ENCODE measurements at places on chromosomes 6 and 20.

GRCh38 chr6:144897441-144897921 lies 612.3 kb downstream of the UTRN start:
- DNase-seq = no peak

GRCh38 chr6:158642097-158642601 lies 2.4 kb downstream of the DYNLT1 start:
- DNase-seq = no peak

DNA sequence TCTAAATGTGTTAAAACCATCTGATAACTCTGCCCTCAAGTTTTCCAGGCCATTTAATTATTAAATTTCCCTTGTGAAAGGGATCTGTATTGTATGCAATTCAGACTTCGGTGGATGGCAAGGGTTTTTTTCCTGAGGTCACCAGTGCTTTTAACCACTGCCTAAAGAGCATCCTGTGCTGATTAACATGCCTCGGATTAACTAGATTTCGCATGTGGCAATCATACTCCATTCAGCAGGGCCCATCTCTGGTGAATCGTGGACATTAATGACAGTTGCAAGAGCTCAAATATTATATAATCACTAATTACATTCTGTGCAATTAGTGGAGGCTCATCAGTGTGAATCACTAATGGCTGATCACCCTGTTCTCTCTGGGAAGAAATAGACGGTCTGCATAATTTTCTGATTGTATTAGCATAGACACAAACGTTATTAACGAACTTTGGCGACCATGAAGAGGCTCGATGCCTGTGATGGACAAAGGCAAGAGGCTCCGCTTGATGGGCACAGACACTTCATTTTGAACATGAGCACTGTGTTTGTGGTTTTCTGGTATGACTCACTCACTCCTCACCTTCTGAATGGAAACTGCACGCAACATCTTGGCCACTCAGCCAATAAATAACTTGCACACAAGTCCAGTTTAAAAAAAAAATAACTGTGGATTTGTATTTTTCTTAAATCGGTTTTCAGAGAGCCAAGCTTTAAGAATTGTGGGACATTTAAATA lies 31.4 kb downstream of the LINC00237 start:
- DNase-seq = no peak

GRCh38 chr20:59728722-59729430 lies 124.5 kb downstream of the PHACTR3 start:
- no peak for DNase-seq

GRCh38 chr6:34922177-34922663 lies 33.2 kb downstream of the ANKS1A start:
- DNase-seq = no peak

- DNase-seq = no peak
These were observed 11.3 kb upstream of the PKHD1 start for GRCh38 chr6:52098721-52099120.

- DNase-seq = no peak
These were observed 4.3 kb downstream of the PXDC1 start for GRCh38 chr6:3747100-3747737.

GRCh38 chr6:125950293-125950692 lies 6.3 kb upstream of the HINT3 start:
- DNase-seq = no peak

DNA sequence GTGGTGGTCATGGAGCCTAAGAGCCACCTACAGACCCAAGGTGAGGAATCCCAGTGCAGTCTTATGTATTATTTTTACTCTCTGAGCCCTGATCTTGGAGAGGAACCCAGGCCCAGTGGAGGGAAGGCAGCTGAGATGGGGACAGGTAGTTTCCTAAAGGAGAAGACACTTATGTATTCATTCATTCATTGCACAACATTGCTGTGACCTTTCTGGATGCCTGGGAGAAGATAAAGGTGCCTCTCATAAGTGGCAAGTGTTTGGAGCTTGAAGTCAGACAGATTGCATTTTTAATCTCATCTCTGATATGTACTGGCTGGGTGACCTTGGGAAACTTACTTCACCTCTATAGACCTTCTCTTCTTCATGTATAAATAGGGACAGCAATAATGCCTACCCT lies 111.1 kb downstream of the CEBPB start:
- DNase-seq = no peak

GRCh38 chr6:95352064-95352795 lies 225.1 kb upstream of the MANEA start:
- DNase-seq = no peak

GRCh38 chr6:16697437-16698161 lies 63.7 kb downstream of the ATXN1 start:
- no peak for DNase-seq

- DNase-seq = no peak
These were observed 198.2 kb upstream of the CDH4 start for GRCh38 chr20:61053889-61054288.

GRCh38 chr6:34084591-34085290 lies 61.1 kb downstream of the GRM4 start:
- no peak for DNase-seq

- no peak for DNase-seq
These were observed 21.6 kb upstream of the CCDC28A start for GRCh38 chr6:138752017-138752416.

DNA sequence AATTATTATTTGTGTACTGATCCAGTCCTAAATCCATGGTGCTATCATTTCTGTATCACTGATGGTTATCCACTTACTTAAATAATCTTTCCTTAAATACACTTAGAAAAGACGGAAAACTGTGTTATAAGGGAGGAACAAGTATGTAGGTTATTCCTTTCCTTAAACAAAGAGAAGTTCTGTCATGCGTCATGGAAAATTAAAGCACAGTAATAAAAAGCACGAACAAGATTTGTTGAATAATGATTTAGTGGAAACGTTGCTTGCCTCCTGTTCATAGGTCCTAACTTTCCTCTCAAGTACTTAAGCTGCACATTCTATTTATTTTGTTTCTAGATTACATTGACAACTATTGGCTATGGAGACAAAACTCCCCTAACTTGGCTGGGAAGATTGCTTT lies 120.4 kb downstream of the KHDC1L start:
- no peak for DNase-seq

DNA sequence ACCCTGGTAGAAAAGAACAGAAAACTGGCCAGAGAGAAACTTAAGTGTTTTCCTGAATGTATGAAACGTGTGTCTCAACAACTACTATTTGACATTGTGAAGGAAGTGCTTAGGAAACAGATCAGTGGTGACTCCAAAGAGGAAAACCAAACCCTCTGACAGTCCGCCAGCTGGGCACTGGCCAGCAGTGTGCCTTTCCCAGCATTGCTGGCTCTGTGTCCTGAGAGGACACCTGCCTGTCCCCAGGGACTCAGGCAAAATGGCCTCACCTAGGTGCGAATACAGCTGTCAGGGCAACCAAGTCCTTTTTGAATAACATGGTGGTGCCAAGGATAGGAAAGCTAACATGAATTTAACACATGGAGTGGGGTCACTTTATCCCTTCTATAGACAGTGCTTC lies 72.5 kb downstream of the NDUFAF5 start:
- DNase-seq = no peak

GRCh38 chr20:17210983-17211382 lies 15.9 kb upstream of the PCSK2 start:
- no peak for DNase-seq

DNA sequence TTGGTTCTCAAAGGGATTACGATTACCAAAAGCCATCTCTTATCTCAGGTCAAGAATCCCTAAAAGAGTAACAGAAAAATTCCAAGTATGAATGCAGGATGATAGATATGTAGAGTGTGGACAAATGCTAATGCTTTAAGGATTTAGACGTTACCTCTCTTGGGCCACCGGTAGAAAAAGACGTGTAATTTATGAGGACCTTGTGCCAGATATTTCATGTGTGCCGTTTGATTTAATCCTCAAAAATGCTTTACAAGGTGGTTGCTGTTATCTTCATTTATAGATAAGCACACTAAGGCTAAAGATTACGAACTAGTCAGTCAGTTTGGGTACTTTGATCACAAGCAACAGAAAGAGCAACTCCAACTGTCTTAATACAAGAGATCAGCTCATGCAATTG lies 370.8 kb upstream of the JAG1 start:
- DNase-seq = no peak

DNA sequence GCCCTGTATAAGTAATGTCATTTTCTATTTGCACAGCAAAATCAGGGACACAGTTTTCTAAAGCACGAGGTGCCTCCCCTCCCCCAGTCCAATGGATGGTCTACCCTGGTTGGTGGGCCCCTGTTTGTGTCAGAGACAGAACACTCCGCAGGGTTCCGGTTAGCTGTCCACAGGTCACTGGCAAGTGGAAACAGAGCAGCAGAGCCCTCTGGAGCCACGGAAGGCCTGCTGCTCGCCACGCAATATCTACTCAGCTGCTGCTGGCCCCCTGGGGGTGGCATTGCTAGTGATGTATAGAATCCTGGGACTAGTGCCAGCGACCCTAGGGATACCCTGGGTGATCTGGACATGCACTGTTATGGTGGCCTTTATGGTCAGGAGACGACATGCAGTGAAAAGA lies 50.4 kb downstream of the RIN2 start:
- no peak for DNase-seq

DNA sequence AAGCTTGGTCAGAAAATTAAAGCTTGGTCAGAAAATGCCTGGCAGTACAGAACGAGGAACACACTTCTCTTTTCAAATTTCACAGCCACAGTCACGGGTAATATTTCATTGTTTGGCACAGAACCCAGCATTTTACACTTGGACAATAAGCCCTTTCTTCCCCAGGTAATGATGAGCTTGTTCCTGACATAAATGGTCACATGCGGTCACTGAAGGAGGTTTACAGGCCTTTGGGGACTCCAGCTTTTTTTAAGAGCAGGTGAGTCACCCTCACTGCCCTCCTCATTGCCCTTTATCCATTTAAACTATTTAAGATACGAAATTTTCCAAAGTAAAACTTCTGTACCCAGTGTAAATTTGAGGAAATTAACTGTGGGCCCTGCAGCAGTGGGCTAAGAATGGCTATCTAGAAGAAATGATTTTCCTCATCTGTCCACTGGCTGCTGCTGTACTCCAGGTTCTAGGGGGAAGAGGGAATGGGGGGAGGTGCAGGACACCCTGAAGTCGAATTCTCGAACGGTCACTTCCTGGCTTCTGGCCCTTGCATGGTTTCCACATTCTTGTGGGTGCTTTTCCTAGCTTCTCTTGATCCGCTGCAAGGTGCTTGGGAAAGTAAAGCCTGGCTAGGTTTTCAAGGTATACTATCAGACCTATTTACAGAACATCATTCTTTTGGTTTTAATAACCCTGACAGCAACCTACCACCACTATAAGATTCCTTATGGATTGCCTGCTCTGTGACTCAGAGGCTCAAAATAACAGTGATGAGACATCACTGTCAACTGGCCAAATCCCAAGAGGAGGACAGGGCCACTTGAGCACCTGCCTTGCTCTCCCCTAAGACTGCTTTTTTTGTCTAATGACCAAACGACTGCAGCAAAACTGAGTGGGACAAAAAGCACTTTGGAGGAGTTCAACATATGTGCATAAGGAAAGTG lies 75.8 kb downstream of the PREP start:
- DNase-seq = no peak

GRCh38 chr6:113115196-113115595 lies 741.9 kb upstream of the MARCKS start:
- no peak for DNase-seq

Data from CD8-positive, alpha-beta memory T cell (primary cell).